PC-3 (cell line): ENCODE measurements at places on chromosomes 11 and 22. TPM values are rescaled to one million over a fixed set of nuclear protein-coding genes. Genes with fewer than 3 reads are reported as not detected.

The GCAT gene
- total RNA-seq = 26.0 and 33.3 TPM in 2 replicates

The MRPL11 gene
- total RNA-seq = 214 and 321 TPM in 2 replicates

The MYRF gene
- total RNA-seq = 5.1 and 7.0 TPM in 2 replicates

The HEPN1 gene
- not detected in 2 replicates for total RNA-seq

The APOL4 gene
- total RNA-seq = 0.04 TPM in 1 of 2 replicates, not detected in the other

The SCGB1A1 gene
- total RNA-seq = not detected in 2 replicates

The ALDH3B1 gene
- 26.0 and 28.1 TPM in 2 replicates for total RNA-seq

The PNPLA5 gene
- not detected in 2 replicates for total RNA-seq

The CDC42EP1 gene
- 43.9 and 47.4 TPM in 2 replicates for total RNA-seq

The CHRNA10 gene
- 0.36 and 0.40 TPM in 2 replicates for total RNA-seq

The MMP12 gene
- not detected in 2 replicates for total RNA-seq

The WNT11 gene
- total RNA-seq = 0.40 and 1.6 TPM in 2 replicates

The HBE1 gene
- 0.35 and 0.62 TPM in 2 replicates for total RNA-seq

The DUSP8 gene
- total RNA-seq = 2.4 and 2.6 TPM in 2 replicates

The APLNR gene
- total RNA-seq = not detected in 2 replicates

The PTPN5 gene
- 0.95 and 2.8 TPM in 2 replicates for total RNA-seq

The HTR3A gene
- total RNA-seq = not detected in 2 replicates

The EFCAB6 gene
- 0.07 and 1.2 TPM in 2 replicates for total RNA-seq

The DDI1 gene
- total RNA-seq = not detected in 2 replicates

The SCO2 gene
- total RNA-seq = 5.7 and 5.8 TPM in 2 replicates

The LMO2 gene
- total RNA-seq = 0.23 and 0.51 TPM in 2 replicates

The MYBPC3 gene
- not detected in 2 replicates for total RNA-seq

The IGLL5 gene
- total RNA-seq = not detected in 2 replicates

The ART5 gene
- total RNA-seq = not detected in 2 replicates

The SLC22A12 gene
- total RNA-seq = not detected in 2 replicates

The INPPL1 gene
- total RNA-seq = 100 and 121 TPM in 2 replicates

The NTM gene
- total RNA-seq = not detected in 2 replicates

The FAM180B gene
- not detected in 2 replicates for total RNA-seq

The CTTN gene
- total RNA-seq = 244 and 262 TPM in 2 replicates

The TCN1 gene
- 7.4 and 14.8 TPM in 2 replicates for total RNA-seq

The CYB5R2 gene
- 2.9 and 5.4 TPM in 2 replicates for total RNA-seq

The OVCH2 gene
- total RNA-seq = not detected in 2 replicates

The FGF4 gene
- not detected in 2 replicates for total RNA-seq

The CYTH4 gene
- 1.9 and 4.6 TPM in 2 replicates for total RNA-seq

The VPS26B gene
- total RNA-seq = 49.2 and 53.9 TPM in 2 replicates

The FAM111B gene
- total RNA-seq = 22.5 and 26.7 TPM in 2 replicates

The RGL4 gene
- not detected in 2 replicates for total RNA-seq

The RNH1 gene
- 258 and 300 TPM in 2 replicates for total RNA-seq

The LIF gene
- 64.1 and 71.6 TPM in 2 replicates for total RNA-seq

The EHBP1L1 gene
- total RNA-seq = 126 and 200 TPM in 2 replicates

The RAB3IL1 gene
- total RNA-seq = 6.6 and 7.9 TPM in 2 replicates
